ENCODE measurements at places on chromosomes 11 and 22.

DNA sequence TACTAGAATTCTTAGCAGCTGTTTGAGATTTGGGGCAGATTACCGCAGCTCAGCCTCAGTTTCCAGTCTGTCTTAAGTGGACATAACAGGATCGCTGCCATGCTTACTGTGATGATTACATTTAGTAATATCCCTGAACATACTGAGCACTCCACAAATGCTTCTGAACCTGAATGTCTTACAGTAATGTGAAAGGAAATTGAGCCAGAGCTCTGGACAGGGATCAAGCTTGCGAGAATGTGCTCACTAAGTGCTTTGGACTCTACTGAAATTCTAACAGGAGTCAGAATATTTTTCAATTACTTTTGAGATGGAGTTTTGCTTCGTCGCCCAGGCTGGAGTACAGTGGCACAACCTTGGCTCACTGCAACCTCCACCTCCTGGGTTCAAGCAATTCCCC, 118.6 kb upstream of the RASSF10 start:
- DNase-seq, result no peak

GRCh38 chr11:122954455-122954854, 27.2 kb downstream of the BSX start:
- DNase-seq, result no peak

- no peak for DNase-seq
Measured at GRCh38 chr22:17717708-17718107, 56.6 kb downstream of the BID start.

DNA sequence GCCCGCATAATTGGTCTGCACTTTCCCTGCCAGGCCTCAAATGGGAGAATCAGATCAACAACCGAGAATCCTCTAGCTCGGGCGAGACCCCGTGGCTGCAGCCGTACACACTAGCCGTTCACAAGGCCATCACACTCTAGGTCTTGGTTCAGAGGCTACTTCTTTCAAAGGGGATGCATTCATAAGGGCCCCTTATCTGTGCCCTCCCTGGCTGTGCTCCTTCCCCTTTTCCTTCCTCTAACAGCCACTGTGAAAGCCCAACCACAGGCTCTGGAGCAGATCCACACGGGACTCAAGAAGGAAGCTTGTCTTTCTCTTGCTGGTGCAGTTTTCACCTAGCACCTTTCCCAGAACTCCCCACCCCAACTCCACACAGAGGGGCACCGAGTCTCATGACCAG, 24.5 kb downstream of the SMIM38 start:
- no peak for DNase-seq

DNA sequence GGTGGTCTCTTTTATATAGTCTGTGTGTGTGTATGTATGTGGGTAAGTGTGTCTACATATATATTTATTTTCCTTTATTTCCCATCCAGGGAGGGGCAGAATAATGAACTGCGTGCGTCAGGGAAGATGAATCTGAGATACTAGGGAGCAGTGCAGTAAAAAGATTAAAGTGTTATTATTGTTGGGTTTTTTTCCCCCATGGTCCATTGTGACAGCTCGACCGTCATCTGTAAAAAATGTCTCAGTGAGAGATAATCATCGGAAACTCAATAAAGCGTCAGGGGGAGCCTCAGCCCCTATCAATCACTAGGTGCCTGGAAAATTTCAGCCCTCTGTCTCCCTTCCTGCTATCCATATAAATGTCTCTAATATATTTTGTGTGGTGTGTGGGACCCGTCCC, 64.6 kb downstream of the CLPB start:
- DNase-seq, result no peak

- no peak for DNase-seq
Measured at GRCh38 chr11:72072348-72072747, 8.0 kb downstream of the NUMA1 start.

DNA sequence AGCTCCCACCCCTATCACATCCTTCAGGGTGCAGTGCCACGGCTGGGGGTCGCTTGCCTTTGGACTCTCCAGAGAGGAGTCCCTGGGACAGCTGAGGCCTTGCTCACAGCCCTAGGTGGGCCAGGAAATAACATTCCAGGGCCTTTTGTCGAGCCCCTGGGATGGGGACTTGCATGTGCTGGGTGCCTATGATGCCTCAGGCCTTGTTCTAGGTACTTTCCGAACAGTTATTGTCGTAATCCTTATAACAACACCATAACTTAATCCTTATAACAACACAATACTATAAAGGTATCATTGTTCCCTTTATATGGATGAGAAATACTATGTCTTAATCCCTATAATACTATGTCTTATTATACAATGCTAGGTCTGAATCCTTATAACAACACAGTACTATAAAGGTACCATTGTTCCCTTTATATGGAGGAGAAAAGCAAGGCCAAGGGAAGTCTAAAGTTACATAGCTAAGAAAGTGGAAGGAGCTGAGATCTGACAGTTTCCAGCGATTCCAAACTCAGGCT, 236.5 kb downstream of the ST3GAL4 start:
- DNase-seq, result no peak

GRCh38 chr11:114163830-114164401, 104.4 kb downstream of the ZBTB16 start:
- no peak for DNase-seq

GRCh38 chr11:69102732-69103615, 52.8 kb upstream of the SMIM38 start:
- DNase-seq, result no peak

DNA sequence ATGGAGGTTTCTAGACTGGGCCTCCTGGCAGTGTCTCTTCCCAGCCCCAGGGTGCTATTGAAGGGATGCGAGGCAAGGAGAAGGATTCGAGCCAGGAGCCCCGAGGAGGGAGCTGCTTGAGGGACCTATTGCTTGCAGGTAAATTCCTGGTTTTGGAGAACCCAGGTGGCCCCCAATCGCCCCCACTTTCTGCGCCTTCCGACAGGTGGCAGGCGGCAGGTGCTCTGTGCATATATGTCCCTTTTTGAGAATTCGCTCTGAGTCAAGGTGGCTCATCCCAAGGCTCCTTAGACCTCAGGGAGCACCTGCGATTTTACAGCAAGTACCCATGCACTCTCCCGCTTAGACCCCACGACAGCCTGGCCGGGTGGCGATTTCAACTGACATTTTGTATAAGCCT, 40.3 kb upstream of the SHISAL1 start:
- DNase-seq, result no peak

DNA sequence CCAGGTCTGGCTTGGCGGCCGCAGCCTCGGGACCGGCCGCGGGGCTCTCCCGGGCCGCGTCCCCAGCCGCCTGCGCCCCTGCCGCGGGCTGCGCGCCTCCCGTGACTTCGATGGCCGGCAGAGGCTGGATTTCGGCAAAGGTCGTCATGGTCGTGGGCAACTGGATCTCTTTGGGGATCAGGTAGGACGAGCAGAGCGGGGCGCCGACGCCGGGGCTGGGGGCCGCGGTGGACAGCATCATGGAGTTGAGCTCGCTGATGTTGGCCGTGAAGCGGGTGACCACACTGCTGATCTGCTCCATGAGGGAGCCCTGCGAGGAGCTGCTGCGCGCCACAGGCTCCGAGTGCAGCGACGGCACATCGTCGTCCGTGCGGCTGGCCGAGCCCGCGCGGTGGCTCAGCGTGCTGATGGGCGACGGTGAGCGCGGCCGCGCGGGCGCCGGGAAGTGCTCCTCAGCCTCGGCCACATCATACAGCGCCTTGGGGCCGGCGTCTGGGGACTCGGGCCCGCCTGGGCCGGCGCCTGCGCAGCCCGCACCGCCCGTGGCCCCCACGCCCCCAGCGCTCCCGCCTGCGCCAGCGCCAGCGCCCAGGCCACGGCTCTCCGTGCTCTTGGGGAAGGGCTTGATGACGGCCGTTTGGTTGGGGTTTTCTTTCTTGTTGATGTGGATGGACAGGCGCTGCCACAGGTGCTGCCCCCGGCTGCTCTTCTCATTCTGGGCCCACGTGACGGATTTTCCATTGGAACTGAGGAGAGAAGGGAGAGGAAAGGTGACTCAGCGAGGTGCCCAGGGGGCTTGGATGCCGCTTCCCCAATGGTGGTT, 171.4 kb upstream of the CTSC start:
- no peak for DNase-seq

- no peak for DNase-seq
Measured at GRCh38 chr22:17475318-17476230, 87.7 kb upstream of the SLC25A18 start.

DNA sequence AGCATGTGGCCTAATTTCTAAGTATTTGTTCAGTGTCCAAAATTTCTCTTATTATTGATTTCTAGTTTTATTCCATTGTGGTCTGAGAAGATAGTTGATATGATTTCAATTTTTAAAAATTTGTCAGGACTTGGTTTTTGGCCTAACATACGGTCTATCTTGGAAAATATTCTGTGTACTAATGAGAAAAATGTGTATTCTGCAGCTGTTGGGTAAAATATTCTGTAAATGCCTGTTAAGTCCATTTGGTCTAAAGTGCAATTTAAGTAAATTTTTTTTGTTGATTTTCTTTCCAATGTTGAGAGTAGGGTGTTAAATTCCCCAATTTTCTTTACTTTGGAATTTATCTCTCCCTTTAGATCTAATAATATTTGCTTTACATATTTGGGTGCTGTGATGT, 78.3 kb downstream of the TECTA start:
- no peak for DNase-seq

- DNase-seq, result no peak
Measured at GRCh38 chr11:17164361-17165246, 43.2 kb downstream of the PIK3C2A start.

- DNase-seq, result no peak
Measured at GRCh38 chr11:3104051-3104714, 47.0 kb upstream of the CARS1 start.

DNA sequence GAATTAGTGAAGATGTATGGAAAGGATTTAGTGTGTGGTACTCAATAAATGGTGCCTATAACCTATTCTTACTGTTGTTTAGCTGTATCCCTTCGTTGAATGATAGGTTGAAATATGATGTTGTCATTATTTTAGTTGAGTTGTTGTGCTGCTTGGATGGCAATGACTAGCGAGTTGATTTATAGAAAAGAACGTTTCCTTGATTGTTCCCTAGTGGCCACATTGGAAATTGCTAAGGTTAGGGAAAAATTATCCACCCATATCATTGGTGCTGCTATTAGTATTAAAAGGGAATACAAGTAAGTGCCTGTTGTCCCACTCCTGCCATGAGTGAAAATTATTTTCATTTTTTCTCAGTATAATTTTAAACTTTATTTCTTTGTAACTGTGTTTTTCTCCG, 14.5 kb downstream of the EMSY start:
- no peak for DNase-seq

GRCh38 chr11:115193914-115194801, 310.1 kb downstream of the CADM1 start:
- no peak for DNase-seq

DNA sequence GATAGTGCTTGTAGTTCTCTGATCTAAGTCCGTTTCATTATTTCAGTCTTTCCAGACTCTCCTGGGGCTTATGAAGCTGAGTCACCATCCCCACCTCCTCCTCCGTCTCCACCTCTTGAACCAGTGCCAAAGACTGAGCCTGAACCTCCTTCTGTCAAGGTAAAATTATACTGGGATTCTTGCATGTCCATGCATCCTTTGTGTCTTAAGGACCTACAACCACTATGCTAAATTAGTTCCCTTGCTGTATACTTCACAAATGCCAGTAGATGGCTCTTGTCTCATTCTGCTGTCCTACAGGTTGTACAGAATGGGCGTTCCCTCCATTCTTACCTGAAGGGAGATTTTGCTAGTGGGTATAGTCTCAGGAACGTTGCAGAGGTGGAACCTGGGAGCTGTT, 42.2 kb downstream of the POLD3 start:
- DNase-seq, result no peak

- no peak for DNase-seq
Measured at GRCh38 chr11:95547976-95548375, 241.6 kb downstream of the FAM76B start.
